ENCODE measurements at places on chromosomes 2 and 18.

- no peak for DNase-seq
Measured at GRCh38 chr2:130389358-130389757, 33.5 kb downstream of the PTPN18 start.

DNA sequence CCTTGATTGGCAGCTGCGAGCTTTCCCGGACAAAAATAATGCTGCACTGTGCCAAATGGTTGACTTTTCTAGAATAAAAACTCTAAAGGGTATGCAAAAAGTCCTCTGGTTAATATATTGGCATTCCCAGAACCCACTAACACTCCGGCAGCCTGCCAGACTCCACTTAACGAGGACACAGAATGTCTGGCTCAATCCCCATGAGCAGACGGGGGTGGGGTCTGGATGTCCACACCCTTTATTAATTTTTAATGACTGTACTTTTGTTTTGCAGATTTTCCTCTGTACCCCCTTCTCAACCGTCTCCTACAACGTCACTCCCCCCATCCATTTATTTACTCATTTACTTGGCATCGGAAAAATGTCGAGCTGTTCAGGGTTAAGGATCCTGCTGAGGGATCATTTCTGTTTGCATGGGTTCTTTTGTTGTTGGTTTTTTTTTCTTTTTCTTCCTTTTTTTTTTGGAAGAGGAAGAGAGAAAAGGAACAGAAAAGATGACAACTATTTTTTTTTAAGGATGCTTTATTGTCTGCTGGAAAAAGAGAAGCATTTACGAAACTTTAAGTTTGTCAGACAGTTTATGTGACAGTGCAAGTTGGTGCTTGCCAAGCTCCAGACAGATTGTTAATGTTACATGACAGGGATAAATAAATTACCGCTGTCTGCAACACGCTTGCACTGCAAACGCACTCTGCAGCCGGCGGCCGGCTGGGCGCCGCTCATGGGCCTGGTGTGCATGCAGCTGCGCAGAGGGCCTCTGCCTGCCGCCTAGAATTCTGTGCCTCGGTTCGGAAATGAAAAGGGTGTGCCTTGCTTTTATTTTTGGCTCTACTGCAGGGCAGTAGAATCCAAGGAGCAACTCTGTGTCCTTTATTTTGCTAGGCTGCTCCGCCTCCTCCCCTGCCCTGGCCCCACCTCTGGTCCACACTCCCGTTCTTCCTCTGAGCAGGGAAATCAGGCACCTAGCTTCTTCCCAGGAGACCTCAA lies 3.6 kb downstream of the LDLRAD4 start:
- no peak for DNase-seq

- DNase-seq: no peak
Measured at GRCh38 chr2:62688771-62689170, 16.7 kb upstream of the EHBP1 start.

- DNase-seq: no peak
Measured at GRCh38 chr2:73582364-73582763, 59.9 kb downstream of the NAT8 start.

DNA sequence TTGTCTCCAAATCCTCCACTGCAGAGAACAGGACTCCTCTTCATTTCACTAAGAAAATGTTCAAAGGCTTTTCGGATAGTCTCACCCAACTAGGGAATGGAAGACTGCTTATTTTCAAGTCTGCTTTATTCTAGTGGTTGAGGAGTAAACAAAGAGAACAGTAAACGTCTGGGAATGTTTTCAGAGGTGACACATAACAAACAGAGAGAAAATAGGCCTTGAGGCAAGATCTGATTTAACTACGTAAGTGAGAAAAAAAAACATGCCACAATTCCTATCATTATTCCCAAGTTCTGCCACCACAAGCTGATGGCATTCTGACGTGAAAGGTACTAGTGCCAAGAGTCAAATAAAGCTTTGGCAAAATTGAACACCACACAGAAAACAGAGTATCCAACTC lies 16.7 kb upstream of the WIPF1 start:
- no peak for DNase-seq

- no peak for DNase-seq
Measured at GRCh38 chr2:67974559-67975430, 88.0 kb downstream of the C1D start.

GRCh38 chr2:221444106-221444505 lies 128.0 kb downstream of the EPHA4 start:
- DNase-seq: no peak

DNA sequence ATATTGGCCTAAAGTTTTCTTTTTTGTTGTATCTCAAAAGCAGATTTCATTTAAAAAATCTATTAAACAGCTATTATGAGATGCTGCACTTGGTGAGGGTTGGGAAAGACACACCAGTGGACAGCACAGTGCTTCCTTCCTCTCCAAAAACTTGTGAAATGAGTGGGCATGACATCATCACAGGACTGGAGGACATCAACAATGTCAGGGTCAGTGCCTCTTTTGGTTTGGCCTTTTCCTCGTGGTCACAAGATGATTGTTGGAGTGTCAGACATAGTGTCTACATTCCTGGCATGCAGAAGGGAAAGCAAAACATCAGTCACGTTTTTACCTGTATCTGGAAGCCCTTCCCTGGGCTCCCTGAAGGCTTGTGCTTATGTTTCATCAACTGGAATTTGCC lies 49.6 kb downstream of the IL1R2 start:
- no peak for DNase-seq

DNA sequence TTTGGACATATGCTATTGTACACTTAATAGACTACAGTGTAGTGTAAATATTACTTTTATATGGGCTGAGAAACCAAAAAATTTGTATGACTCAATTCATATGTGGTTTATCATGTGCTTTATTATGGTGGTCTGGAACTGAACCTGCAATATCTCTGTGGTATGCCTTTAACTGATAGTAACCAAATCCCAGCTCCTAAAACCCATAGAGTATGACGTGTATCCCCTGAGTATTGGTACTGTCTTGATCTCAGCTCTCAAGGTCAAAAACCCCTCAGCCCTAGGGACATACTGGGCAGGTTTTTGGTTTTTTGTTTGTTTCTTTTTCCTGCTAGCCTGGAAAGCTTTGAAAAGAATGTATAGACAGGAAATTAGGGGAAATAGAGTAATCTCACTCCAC lies 42.2 kb upstream of the ARHGAP15 start:
- DNase-seq: no peak

GRCh38 chr2:40038646-40039045 lies 259.6 kb upstream of the THUMPD2 start:
- DNase-seq: no peak

- no peak for DNase-seq
Measured at GRCh38 chr18:57267368-57267925, 84.9 kb upstream of the ST8SIA3 start.

DNA sequence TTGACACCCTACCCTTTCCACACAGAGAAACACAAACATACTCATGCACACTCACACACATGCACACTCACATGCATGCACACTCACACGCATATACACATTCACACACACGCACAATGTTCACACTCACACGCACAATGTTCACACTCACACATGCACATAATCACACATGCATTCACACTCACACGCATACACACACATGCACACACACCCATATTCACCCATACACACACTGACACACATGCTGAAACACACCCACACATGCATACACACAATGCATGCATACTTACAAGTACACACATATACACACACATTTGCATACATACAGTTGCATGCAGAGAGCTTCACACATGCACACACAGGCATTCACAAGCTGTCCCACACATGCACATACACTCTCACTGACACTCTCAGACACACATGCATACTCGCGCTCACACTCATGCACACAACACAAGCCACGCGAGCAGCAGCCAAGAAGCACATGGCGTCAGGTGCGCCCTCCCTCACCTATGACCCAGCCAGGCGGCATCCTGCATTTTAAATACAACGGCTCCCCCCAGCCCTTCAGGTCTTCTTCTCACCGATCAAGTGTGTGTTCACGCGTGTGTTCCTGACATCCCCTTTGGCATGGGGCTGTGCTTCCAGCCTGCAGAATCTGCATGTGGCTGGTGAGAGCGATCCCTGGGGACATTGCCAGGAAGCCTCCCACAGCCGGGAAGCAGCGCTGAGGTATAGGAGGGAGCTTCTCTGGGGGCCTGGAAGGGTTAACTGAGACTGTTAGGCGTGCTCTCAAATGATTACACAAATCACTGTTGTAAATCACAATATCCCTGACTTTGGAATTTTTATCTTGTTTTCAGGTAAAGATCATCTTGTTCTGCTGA lies 195.1 kb downstream of the RTP5 start:
- DNase-seq: no peak

DNA sequence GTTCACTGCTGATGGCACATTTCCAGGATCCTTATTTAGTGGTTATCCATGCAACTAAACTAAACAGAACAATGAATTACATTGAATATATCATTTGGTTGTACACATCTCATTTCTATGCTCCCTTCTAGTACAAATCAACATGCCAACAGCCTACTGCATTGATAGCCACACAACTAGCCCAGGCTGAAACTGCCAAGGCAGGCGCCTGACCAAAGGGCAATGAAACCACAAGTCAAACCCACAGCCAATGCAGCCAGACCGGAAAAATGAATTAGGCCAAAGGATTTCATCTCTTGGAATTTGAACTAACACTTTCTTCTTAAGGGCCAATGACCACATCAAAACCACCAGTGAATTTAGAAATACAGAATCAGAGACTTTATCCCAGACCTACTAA lies 196.4 kb downstream of the NOL4 start:
- no peak for DNase-seq

DNA sequence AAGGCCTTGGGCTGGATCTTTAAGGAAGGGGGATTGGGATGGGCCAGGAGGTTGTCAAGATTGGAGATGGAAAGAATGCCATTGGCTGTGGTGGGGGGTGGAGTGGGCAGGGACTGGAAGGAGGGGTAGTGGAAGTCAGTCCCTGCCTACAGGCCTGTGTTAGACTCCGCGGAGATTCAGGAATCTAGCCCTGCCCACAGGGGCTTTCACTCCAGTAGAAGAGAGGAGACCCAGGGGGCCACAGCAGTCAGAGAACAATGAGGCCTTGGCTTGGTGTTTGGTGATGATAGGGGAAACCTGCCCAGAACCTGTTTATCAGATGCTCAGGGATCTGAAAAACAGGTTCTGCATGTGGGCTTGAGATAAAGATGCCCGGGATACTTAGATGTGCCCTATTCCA lies 6.1 kb downstream of the STEAP3 start:
- DNase-seq: no peak

DNA sequence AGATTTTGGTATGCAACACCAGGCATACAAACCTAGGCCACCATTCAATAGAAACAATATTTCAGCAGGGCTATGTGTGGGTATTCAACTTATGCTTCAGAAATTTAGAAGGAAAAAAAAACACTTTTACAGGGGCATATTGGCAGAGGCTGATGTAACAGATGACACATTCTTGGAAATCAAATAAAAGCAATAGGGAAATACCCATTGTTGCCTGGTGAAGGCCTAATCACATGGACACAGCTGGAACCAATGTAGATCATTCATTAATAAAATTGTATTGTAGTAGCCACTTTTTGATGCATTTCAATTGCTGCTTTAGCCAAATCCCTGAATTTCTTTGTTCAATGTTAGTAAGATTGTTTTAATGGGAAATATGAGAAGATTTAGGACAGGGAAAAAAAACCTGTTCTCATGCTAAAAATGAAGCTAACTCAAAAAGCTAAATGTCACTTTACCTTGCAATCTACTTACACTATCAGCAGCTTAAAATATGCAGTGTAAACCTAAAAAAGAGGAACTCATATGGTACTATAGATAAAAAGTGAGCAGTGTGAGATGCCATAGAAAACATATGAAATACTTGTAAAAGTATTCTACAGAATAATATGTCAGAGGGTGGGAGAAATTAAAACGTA lies 289.4 kb downstream of the ZEB2 start:
- DNase-seq: no peak

DNA sequence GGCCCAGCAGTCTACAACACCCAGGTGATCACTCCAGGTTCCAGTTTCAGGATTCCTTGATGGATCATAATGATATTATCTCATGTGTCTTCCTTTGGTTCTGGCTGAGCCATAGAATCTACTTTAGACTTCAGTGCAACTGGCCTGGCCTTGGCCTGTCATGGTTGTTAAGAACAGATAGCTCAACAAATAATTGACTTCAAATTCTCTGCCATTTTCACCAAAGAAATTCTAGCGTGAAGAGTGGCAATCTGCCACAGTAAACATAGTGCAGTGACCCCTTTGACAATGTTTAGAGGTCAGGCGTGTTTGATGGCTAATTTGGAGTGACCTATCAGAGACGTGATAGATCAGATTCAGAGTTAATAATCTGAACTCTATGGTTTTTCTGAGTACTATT lies 50.2 kb upstream of the ZNF385B start:
- no peak for DNase-seq

DNA sequence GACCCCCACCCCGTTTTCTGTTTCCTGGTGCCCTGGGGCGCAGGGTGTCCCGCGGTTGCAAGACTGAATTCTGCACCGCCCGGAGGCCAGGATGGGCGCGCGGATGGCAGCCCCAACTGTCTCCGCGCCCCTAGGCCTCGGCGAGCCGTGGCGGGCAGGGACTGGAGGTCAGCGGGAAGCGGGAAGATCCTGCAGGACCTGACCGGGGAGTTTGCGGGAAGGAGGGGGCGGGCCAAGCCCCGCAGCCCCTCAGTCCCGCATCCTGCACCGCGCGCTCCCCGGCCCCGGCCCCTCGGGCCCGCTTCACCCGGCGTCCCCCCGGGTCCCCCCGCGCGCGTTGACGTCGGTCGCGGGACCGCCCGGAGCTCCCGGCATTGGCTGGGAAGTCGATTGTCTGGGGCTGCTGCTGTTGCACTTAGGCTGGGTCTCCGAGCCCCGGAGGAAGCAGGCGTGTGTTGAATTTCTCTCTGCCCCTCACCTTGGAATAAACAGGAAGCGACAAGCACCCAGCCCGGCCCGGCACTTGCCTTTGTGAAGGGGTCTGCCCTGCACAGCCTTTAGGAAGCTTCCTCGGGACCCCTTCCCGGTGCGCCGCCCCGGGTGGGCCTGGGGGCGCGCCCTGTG lies at the start of gene LDLRAD4:
TSS of gene LDLRAD4 (plus strand) at position 393 of the 624 bp plus-strand sequence.
- DNase-seq: peak; percentile 72

DNA sequence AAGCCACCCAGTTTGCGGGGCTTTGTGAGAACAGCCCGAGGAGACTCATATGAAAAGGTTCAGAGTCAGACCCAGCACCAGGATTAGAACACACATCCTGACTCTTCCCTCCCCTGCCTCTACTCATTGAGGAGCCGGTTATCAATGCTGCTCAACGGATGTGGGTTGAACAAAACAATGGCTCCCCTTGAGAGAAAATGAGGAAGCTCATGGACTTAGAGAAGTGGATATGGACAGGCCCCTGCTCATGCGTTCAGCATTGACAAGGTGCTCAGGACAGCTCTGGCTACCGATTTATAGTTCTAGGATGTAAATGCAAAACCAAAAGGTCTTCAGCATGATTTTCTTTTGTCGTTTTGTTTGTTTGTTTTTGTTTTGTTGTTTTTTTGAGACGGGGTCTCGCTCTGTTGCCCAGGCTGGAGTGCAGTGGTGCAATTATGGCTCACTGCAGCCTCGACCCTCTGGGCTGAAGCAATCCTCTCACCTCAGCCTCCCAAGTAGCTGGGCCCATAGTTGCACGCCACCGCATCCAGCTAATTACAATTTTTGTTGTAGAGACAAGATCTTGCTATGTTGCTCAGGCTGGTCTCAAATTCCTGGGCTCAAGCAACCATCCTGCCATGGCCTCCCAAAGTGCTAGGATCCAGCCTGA lies 32.0 kb upstream of the AGAP1 start:
- no peak for DNase-seq

All from activated CD8-positive, alpha-beta memory T cell treated with anti-CD3 and anti-CD28 coated beads, Interleukin-2, amount 50 U/mL, for 48 hours (primary cell).